ENCODE measurements at places on chromosomes 6 and 20. TPM values are rescaled to one million over a fixed set of nuclear protein-coding genes. Genes with fewer than 3 reads are reported as not detected.

SCRT2 gene
- not detected for total RNA-seq

LY6G6D gene
- total RNA-seq, result not detected

DNA sequence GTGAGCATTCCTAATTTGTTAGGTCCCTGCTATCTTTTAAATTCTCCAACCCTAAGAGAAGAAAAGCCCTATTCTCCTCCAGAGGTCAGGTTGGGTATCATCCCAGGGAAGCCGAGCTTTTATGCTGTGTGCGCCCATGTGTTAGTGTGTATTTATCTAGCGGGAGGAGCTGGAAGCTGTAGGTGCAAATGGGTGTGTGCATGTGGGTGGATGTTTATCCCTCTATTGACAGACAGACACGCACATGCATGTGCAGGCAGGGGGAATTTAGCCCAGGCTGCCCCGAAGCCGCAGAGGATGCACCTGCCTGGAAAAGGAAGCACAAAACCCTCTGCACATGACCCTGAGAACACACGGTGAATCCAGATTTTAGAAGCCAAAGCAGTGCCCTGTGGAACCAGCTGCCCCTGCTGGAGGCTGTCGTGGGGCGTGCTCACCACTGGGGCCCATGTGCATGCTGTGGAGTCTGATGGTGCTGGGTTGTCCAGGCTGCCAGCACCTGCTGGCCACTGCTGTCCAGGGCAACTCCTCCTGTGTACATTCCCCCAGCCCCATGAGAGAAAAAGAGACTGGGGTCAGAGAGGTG lies 397.5 kb downstream of the TAF4 start:
- DNase-seq, result no peak

- no peak for DNase-seq
These were observed 17.3 kb upstream of the BHLHE23 start for GRCh38 chr20:63023936-63024571.

- no peak for DNase-seq
These were observed 4.2 kb downstream of the PLA2G7 start for GRCh38 chr6:46730921-46731461.

DNA sequence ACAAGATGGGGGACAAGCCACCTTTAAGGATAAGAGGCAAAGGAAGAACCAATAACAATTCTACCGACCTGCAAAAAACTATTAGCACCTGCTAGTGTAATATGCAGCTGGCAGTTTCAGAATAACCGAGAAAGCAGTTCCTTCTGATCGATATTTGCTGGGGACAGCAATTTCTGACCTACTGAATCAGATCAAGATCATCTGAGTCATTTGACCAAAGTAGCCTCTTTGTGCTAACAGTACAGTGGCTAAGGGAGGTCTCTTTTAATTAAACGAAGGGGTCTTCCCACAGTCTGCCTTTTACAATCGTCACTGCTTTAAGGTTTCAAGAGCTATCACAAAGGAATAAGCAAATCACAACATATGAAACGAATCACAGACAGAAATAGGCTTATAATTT lies 318.9 kb downstream of the BTBD9 start:
- no peak for DNase-seq

- DNase-seq, result no peak
These were observed 221.5 kb downstream of the MYLK4 start for GRCh38 chr6:2529211-2529719.

DNA sequence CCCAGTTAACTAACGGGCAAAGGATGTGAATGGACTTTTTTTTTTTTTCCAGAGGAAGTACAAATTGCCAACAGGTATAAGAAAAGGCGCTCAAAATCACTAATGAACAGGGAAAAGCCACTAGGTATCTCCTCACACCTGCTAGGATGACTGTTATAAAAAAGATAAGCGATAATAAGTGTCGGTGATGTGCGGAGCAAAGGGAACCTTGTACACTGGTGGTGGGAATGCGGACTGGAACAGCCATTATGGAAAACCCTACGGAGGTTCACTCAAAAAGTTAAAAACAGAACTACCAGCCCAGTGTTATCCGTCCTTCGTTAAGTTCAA lies 787 bp upstream of the RAB32 start:
- no peak for DNase-seq

DNA sequence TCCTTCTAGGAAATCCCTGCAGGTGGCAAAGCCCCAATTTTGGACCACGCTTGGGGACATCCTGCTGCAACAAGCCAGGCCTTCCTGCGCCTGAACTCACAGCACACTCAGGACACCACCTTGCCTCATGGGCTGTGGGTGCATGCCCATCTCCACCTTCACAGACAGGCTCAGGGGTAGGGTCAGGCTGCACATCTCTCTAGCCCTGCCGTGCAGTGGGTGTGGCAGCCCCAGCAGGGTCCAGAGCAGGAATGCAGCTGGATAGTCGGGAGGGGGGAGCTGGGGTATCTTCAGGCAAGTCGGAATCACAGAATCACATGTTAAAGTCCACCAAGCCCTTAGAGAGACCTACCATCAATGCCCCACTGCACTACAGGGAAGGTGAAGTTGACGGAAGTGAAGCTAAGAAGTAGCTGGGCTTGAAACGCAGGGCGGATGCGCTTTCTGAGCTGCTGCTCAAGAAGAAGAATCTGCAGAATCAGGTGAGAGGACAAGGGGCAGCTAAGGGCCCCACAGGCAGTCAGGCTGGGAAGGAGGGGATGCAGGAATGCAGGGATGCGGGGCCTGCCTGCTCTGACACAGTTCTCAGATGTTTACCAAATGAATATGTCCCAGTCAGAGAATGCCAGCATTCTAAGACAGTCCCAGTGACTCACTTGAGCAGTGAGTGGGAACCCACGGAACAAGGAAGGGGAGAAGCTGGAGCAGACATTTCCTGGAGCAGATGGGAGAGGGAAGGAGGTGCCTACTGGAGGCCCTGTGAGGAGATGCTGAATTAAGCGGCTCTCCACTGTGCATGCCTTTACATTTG lies 11.3 kb downstream of the SERPINB6 start:
- DNase-seq, result no peak
